Esophagus (tissue), 2 donors: ENCODE measurements at places on chromosomes 7 and 10. TPM values are rescaled to one million over a fixed set of nuclear protein-coding genes. Genes with fewer than 3 reads are reported as not detected.

The TLX1 gene
- not detected for polyA plus RNA-seq

The VSTM2A gene
- polyA plus RNA-seq, result not detected

The ITPRID1 gene
- polyA plus RNA-seq, result not detected

The GHRHR gene
- not detected for polyA plus RNA-seq

The MOGAT3 gene
- polyA plus RNA-seq, result not detected

The CREB5 gene
- 1.2 TPM for polyA plus RNA-seq

The SLC39A12 gene
- 0.01 TPM for polyA plus RNA-seq
